ENCODE measurements at places on chromosomes 5 and 9.
A peak's percentile ranks its signal among the peaks of the same experiment; 100 is the strongest.

- DNase-seq = no peak
Observed at GRCh38 chr9:113631137-113631765, 167.7 kb downstream of the RGS3 start.

GRCh38 chr5:180785121-180785781 lies 17.4 kb downstream of the MGAT1 start:
- no peak for DNase-seq

- peak; percentile 9 for DNase-seq
Observed at GRCh38 chr9:8208465-8208864, 408.9 kb upstream of the DMAC1 start.

DNA sequence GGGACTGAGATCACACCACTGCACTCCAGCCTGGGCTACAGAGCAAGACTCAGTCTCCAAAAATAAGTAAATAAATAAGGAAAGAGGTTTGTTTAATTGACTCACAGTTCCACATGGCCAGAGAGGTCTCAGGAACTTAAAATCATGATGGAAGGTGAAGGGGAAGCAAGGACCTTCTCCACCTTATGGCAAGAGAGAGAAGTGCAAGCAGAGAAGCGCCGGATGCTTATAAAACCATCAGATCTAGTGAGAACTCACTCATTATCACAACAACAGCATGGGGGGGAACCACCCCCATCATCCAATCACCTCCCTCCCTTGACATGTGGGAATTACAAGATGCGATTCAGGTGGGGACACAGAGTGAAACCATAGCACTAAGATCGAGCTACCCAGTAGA lies 22.8 kb upstream of the RGMB start:
- DNase-seq = no peak

DNA sequence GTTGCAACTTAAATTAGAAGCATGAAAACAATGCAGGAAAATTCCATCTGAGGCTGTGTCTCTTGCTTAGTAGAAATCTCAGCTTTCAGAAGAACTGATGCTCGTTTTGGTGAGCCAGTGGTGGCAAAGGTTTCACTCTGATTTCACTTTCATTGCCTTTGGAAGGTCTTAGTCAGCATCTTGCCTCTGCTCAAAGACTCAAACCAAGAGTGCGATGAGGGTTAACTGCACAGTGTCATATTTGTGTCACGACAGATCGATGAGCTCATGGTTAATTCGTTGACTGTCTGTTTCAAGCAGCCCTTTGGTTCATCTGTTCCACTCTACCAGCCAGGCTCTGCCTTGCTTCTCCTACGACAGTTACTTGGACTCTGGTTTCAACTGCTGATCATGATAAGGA lies 331.3 kb upstream of the KIF2A start:
- DNase-seq = no peak

DNA sequence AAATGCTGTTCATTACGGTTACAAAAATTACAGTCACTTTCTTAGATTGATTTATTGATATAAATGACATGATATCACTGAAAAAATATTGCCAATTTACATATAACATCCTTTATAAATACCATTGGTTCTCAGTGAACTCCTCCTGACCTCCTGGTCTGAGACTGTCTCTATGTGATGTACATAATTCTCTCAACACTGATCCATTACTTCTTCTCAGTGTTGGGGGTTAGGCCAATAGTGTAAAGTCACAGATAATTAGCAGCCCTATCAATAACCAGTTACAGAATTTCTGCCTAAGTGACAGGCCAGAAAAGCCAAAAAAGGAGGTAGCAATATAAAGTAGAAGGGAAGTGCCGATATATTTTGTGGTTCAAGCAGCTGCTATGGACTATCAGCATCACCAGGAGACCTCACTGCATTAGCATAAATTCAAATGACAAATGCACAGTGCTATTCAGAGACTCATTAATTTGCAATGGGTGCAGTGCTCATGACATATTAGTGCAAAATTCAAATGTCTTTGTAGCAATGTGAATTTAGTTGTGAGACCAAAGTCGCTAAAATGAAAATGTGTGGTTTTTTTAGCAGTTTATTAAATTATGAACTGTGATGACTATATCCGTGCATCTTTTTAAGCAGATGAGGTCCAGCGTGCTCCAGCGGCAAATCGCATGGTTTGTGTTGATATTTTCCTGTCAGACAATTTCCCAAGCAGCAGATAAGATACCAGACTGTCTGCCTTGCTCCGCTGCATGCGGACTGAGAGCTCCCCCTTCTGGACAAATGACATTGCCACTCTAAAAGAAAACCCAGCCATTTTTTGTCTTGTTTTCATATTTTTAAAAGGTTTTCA lies 144.6 kb downstream of the CETN3 start:
- DNase-seq = no peak

DNA sequence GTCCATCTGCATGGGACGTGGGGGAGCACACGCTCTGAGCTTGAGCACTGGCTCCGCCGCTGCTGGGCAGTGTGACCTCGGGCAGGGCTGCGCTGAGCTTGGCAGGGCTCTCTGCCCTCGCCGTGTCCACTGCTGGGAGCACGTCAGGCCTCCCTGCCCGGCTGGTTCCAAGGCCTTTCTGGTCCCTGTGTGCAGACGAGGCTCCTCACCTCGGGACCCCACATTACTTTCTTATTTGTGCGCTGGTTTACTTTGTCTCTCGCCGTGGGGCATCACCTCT lies 43.9 kb downstream of the RXRA start:
- DNase-seq = no peak

- DNase-seq = no peak
Observed at GRCh38 chr5:134614450-134615085, 18.1 kb downstream of the SAR1B start.

DNA sequence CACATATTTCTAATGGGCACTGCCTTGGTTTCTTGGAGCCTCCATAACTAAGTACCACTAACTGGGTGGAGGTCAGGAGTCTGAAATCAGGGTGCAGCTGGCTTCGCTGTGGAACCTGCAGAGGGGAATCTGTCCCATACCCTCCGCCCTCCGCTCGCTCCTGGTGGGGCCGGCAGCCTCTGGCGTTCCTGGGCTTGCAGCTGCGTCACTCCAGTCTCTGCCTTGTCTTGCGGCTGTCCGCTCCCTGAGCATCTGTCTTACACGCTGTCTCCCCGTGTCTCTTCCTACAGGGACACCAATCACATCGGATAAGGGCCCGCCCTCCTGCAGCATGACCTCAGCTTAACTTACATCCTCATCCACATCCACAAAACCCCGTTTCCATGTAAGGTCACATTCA lies 45.4 kb downstream of the NTNG2 start:
- no peak for DNase-seq

GRCh38 chr5:177987326-177987725 lies 8.7 kb downstream of the PROP1 start:
- no peak for DNase-seq

DNA sequence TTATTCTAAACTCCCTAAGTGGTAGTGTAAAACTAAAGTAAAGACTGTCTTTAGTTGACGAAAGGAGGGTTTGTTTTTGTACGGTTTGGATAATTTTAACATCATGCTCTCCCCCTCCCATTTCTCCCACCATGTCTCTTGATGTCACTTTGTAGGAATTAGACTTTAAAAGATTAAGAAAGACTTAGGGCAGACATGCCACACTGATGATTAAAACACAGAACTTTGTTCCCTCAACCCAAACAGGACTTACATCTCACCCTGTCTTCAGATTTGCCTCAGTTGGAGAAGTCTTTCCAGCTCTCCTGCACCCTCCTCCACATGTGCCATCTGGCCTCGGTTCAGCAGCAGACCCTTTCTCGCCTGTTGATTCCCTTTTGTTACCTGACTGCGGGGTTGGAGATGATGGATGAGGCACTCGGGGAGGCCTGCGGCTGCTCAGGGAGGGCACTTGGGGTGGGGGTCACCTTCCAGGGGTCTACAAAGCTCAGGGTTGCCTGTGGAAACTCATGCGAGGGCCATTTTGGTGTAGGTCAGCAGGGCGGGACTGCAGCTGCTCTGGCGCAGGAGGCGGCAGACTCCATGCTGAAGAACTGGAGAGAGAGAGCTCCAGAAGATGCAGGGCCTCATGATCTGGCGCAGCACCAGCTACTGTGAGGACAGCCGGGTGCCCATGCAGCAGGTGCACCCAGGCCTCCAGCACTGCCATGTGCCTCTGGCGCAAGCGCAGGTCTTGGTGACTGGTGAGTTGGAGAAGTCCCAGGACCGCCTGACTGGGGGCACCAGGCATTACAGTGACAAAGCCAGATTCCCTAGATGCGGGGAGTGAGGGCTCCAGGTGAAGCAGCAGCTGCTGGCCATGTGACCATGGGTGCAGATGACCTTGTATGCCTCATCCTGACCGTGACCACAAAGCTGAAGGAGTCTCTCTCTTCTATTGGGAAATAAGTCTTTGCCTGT lies 24.5 kb upstream of the EXOC3 start:
- no peak for DNase-seq

Data from RCC 7860 (cell line).